T-cell (primary cell): ENCODE measurements at places on chromosomes 5 and 9. TPM values are rescaled to one million over a fixed set of nuclear protein-coding genes. Genes with fewer than 3 reads are reported as not detected.

DNA sequence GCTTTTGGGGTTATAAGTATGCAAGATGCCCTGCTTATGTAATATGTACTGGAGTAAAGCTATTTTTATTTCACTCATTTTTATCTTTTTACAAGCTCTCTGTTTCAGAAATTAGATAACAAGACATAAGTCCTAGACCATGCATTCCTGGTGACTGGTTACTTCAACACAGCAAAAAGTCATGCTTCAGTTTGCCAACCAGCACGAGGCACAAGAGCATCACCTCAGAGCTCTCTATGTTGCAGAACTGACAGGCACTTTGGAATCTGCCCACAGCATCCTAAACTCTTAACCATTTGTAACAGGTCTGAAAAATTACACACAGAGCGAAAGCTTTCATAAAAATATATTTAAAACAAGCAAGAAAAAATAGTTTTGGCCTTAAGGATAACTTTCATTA, 112.8 kb downstream of the MARCHF11 start:
- no peak for DNase-seq
- no peak overlapping the region for H3K4me3 ChIP-seq
- H3K27ac ChIP-seq = no peak overlapping the region

DNA sequence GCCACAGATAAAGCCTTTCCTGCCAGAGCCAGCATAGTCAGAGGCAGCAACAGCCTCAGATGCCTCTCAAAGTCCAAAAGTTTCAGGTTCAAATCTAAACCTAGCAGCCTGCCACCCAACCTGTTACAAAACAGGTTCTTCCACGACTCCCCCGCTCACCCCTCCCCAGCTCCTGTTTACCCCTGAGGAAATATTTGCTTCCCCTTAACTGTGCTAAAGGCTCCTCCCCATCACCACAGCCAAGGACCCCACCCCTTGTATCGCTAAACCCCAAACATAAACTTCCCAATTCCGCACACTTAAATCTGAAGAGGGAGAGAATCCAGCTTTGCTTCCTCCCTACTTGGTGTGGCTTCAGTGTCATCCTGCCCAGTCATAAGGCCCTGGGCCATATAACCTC, 15.4 kb upstream of the VDAC1 start:
- no peak for DNase-seq

DNA sequence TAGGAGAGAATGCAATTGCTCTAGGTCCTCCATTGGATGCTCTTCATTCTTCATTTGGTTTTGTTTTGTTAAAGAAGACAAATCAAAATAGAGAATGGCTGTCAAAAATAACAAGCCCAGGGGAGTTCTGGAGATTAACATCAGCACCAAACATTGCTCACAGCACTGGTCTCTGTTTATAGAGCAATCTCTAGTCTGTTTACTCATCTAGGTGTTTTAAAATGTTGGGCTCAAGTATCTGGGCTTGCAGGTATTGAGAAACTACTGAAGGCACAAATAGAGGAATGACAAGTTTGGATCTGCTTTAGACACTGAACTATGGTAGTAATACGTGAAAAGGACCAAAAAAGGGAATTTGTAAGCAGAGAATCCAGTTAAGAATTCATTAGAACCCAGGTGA, 77.0 kb upstream of the TMC1 start:
- no peak for DNase-seq
- H3K27ac ChIP-seq = no peak overlapping the region
- H3K4me3 ChIP-seq = no peak overlapping the region
- no peaks in the 10 kb centered on the region for H3K27me3 ChIP-seq
- H3K36me3 ChIP-seq = no peaks in the 10 kb centered on the region

The HRCT1 gene
- not detected for total RNA-seq

The C7 gene
- total RNA-seq = not detected

The ZNF354C gene
- total RNA-seq = 8.1 TPM
